Activated T-helper 1 cell treated with anti-CD3 and anti-CD28 coated beads, Interleukin-12 subunit alpha, Interleukin-12 subunit beta, Interleukin-2, Interleukin-4 antibody, amounts not matched to agents 30 ng/mL and 10 ng/mL and 1 ng/mL, durations not matched to agents 14 hours and 24 hours and 36 hours (primary cell): ENCODE measurements at places on chromosomes 1 and 21. TPM values are rescaled to one million over a fixed set of nuclear protein-coding genes. Genes with fewer than 3 reads are reported as not detected.

The CCSAP gene
- 11.6 and 11.9 TPM in 2 replicates for total RNA-seq

The PGLYRP4 gene
- total RNA-seq: not detected in 2 replicates

The HRNR gene
- total RNA-seq: not detected in 2 replicates

The F3 gene
- total RNA-seq: 0.16 and 0.32 TPM in 2 replicates

The XCL1 gene
- total RNA-seq: 16.4 and 16.9 TPM in 2 replicates

The PAQR6 gene
- total RNA-seq: 5.0 and 5.2 TPM in 2 replicates

The CA6 gene
- total RNA-seq: 2.2 and 2.6 TPM in 2 replicates

The SPATA21 gene
- total RNA-seq: not detected in 2 replicates
